Lung microvascular endothelial cell (primary cell): ENCODE measurements at places on chromosomes 2 and 18. TPM values are rescaled to one million over a fixed set of nuclear protein-coding genes. Genes with fewer than 3 reads are reported as not detected.

The TEX44 gene
- total RNA-seq, result not detected in 2 replicates

The CREB1 gene
- 21.1 and 38.3 TPM in 2 replicates for total RNA-seq

GRCh38 chr2:191177751-191178736 is 27.2 kb upstream of the STAT4 start:
- no peak for DNase-seq

- no peak for DNase-seq
Measured at GRCh38 chr2:110813896-110814295, 81.5 kb downstream of the ACOXL start.

- no peak for DNase-seq
Measured at GRCh38 chr18:58287353-58288274, 243.6 kb downstream of the NEDD4L start.

- DNase-seq, result no peak
Measured at GRCh38 chr2:217952409-217952808, 50.4 kb downstream of the TNS1 start.

GRCh38 chr2:170271340-170271739 is 93.4 kb downstream of the MYO3B start:
- DNase-seq, result no peak

DNA sequence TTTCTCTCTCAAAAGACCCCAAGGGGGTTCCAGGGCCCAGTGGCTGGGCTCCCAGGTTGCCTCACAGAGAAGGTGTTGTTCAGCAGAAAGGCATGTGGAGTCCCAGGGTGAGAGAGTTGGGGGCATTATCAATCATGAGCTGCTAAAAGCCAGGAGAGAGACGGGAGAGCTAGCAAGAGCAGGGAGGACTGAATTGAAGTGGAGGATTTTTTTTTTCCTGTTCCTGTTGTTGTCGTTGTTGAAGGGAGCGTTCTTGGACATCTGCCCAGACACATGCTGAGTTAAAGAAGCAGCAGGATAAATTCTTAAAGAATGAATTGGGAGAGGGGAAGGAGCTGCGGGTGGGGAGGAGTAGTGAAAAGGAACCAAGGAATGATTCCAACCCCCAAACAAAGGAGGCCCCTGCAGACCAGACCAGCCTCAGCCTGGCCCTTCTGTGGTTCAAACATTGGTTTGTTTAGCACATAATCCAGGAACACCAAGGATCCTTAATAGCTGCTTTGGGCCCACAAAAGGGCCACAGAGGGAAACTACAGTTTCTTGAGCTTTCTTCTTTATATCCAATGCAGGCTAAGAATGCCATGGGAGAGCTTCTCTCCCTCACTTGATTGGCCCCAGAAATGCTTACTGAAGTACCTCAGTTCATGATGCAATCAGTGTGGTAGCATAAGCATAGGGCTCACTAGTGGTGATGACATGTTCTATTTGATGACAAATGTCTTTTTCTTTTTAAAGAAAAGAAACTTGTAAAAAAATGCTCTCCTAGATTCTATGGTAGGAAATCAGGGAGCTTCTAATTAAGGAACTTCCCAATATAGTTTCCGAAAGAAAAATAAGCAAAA is 146.0 kb downstream of the SETBP1 start:
- DNase-seq, result peak; percentile 27

- no peak for DNase-seq
Measured at GRCh38 chr2:241547781-241548450, 10.6 kb upstream of the BOK start.

DNA sequence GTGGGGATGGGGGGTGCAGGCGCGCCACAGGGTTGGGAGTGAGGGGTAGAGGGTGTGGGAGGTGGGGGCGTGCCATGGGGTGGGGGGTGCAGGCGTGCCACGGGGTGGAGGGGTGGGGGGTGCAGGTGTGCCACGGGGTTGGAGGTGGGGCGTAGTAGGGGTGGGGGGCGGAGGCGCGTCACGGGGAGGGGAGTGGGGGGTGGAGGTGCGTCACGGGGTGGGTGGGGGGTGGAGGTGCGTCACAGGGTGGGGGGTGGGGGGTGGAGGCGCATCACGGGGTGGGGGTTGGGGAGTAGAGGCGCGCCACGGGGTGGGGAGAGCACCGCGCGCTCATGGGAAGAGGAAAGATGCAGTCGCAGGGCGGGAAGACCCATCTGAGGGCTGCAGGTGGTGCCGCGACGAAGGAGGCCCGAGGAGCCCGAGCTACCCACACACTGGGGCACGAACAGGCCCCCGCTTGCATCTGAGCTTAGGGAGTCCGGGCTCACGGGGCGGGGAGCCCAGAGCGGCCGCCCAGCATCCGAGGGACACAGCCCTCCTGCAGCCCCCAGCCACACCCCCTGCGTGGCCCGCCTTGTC is 37.5 kb downstream of the SNED1 start:
- DNase-seq, result no peak

DNA sequence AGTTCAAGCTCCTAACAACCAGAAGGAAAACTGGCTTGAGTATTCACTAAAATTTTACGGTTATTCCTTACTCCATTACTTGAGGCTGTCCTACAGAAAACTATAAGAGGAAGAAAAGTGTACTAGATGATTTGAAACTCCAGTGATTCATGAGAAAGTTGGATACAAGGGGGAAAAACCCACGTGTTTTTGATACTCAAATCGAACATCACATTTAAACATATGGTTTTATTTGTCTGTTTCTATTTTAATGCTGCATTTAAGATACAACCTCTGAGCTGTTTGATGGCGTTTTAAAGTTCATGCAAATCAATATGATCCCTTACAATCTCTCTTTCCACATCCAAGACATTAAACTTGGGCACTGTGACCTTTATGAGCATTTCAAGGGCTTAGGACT is 125.1 kb upstream of the LMAN1 start:
- no peak for DNase-seq

DNA sequence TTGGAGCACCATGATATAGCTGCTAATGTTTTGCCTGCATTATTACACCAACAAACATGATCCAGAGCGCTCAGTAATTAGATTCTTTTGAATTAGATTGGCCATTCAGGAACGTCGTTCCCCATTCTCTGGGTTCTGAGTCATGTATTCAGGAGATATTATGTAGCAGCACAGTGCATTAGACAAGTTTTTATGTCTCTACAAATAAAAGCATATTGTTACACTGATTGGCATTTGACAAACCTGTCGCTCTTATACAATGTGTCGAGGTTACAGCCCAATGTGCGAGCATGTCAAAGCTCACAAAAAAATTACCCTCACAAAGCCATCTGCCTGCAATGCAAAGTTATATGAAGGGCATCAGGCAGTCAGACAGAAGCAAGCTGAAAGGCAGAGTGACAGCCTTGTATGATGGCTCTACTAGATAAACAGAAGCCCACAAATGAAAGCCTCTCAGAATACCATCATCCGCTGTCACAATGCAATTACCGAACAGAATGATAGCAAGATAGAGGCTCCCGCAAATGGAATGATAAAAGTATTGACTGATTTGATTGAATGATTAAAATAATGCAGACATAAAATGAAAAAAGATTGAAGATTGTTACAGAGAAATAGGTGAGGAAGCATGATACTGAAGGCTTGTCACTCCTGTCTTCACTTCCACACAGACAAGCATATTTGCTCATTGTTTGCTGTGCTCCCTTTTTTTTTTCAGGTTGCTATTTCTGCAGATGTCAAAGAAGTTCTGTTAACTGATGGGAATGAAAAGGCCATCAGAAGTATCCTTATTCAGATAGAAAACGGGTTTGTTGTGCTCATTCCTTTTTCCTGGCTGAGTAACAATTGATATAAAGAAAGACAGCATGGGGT is 234.6 kb upstream of the SIX3 start:
- no peak for DNase-seq

GRCh38 chr2:219440388-219441256 is 6.0 kb downstream of the SPEG start:
- no peak for DNase-seq

DNA sequence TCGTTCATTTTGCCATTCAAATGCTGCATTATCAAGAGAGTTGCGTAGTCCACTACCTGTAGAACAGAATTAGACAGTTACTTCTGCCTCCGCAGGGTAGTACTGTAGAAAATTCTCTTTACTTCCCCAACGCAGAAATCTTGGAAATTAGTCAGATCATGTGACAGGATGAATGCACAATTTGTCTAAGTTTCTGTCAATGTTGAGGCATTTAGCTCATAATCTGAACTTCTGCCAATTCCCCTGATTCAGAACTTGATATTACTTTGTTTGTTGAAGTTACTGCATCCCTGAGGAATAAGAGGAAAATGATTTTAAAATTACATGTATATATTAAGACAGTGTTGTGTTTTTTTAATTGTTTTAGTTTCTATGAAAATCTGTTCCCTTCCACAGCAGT is 83.4 kb downstream of the TTC27 start:
- peak; percentile 75 for DNase-seq

- DNase-seq, result no peak
Measured at GRCh38 chr2:18180031-18180610, 301.7 kb downstream of the KCNS3 start.

DNA sequence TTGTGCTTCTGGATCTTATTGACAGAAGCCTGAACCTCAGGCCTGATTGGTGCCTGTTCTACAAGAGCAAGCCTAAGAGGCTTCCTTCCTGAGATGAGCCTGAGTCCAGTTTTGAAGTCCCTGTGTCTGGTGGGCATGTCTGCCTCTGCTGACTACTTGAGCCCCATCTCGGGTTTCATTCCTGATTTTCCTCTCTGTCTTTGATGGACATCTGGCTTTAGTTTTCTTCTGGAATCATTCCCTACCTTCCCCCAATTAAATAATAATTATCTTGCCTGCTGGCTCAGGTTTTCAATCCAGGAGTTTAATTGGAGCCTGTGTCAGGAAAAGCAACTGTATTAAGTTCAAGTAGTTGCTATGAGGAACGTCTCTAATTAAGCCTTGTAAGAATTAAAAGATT is 135.5 kb upstream of the MC4R start:
- DNase-seq, result no peak

DNA sequence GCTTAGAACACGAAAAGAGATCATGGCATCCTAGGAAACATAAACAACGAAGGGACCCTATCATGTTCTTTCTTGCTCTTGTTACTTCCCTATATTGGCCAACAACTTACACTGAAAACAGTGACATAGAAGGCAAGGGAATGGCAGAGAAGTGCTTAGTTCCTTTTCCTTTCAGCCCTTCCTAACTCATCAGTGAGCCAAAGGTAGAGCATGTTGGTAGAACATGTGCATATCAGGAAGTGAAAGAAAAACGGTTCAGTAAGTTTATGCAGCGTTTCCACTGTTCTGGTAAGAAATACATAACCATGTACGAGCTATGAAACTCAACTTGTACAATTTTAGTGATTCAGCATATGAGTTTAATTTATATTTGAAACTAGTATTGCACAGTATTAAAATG is 21.7 kb downstream of the AKAIN1 start:
- DNase-seq, result no peak

- peak; percentile 56 for DNase-seq
Measured at GRCh38 chr2:69154106-69154505, 141.1 kb downstream of the ANTXR1 start.
